ENCODE measurements at places on chromosomes 12 and 14.

GRCh38 chr12:74482115-74482514, 55.5 kb upstream of the ATXN7L3B start:
- DNase-seq: no peak

DNA sequence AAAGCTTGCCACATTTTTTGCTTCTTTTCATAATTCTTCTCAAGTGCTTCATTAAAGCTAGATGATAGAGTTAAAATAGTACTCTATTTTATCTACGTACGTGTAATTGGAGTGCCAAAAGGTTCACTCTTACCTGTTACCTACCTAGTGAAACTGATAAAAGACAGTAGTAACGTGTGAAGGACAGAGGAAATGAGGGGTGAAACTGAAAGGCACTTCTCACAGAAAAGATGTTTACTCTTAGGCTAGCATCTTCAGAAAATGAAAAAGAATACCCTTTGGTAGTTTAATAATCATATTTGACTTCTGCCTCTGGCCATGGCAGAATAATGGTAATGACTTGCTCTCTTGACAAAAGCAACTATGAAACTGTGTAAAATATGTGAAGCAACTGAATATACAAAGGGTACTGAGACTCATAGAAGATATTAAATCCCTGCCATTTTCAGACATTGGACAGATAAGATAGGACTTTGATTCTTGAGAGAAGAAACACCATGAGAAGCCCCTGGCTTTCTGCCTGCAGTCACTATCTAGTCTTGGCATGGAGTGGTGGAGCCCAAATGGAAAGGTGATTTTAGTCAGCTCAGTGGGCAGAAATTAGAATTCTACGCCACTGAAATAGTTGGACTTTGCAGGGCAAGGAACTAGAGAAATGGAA, 6.3 kb upstream of the EVL start:
- no peak for DNase-seq

- no peak for DNase-seq
Observed at GRCh38 chr12:109847142-109847735, 14.0 kb upstream of the TRPV4 start.

DNA sequence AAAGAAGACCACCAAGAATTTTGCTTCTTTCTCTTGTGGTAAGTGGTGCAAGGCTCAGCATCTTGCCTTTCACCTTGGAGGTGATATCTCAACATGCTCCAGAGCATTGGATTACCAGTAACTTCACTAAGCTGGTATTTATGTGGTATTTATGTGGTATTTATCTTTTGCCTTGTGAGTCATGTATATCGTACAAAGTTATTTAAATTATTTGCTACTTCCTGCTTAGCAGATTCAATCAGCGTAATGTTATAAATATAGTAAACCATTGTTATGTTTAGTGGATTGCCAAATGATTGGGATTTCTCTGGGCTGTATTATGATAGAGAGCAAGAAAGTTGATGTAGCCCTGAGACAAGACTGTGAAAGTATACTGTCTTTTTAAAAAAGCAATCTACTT, 366.4 kb downstream of the IPO8 start:
- no peak for DNase-seq

DNA sequence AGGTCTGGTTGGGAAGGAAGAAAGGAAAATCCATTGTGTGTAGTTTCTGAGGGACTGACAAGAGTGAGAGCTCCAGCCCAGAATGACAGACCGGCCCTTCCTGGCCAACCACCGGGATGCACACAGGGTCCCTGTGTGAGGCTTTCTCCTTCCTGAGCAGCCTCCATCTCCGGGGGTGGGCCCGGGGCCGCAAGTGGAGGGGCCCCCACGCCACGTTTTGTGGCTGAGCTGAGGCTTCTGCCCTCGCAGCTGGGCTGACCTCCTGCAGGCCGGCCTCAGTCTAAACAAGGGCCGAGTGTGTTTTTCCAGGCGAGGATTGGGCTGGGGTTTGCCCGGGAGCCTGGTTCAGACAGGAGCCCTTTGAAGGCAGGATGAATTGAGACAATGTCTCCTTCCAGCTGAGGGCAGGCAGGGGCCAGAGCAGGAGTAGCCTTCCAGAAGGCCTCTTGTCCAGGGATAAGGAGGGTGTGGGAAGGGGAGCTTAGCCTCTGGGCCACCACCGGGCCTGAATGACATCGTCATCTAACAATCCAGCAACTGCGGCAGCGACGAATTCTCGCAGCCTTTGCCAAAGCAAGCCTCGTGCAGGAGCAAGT, 96.5 kb upstream of the NCOR2 start:
- no peak for DNase-seq

GRCh38 chr12:46267575-46267824, 1.3 kb downstream of the SLC38A1 start:
- DNase-seq: no peak

DNA sequence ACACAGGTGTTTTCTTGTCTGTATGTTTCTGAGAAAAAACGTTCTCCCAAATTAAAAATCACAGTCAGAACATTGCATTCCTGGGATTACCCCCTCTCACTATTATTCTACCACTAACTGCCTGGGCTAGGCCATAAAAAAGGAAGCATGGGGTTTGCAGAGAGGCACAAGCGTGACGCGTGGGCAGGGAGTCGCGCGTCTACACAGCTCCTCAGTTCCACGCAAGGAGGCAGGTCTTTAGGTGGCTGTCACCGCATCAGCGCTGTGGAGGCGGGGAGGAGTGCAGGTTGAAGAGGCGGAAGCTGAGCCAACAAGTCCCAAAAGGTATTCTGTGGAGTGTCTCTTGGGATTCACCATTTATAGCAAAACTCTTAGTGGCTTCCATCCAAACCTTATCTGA, 109.9 kb downstream of the RIMBP2 start:
- no peak for DNase-seq
